ENCODE measurements at places on chromosomes 4 and X. TPM values are rescaled to one million over a fixed set of nuclear protein-coding genes. Genes with fewer than 3 reads are reported as not detected.

DSPP gene
- total RNA-seq = not detected

KLB gene
- 54.5 TPM for total RNA-seq

DNA sequence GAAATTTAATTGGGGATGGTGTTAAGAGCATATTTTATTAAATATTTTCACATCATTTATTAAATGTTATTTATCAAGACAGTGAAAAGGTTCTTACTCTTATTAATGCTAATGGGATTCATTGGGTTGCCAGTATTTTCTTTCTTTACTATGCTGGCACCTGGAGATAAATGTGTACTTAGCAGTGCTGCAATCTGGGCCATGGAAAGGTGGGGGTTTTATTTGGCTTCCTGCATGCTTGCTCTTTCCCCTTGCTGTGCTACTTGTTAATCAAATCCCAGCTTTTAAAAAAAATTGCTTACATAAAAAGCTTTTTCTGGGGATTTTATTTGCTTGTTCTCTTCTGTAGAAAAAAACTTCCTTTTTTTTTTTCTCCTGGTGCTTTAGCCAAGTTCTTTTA lies 48.3 kb downstream of the ZAR1 start:
- peak; percentile 67 for DNase-seq
- H3K4me3 ChIP-seq = no peak overlapping the region
- H3K27ac ChIP-seq = peak overlapping the region; percentile 10
- H3K4me1 ChIP-seq = no peaks in the 10 kb centered on the region
- H3K36me3 ChIP-seq = peaks cover 6% of the 10 kb centered on the region

GRCh38 chr4:13193662-13194061 lies 290.5 kb downstream of the RAB28 start:
- no peaks in the 10 kb centered on the region for H3K27me3 ChIP-seq
- no peaks in the 10 kb centered on the region for H3K36me3 ChIP-seq
- DNase-seq = no peak
- no peaks in the 10 kb centered on the region for H3K4me1 ChIP-seq
- no peak overlapping the region for H3K4me3 ChIP-seq
- no peak overlapping the region for H3K27ac ChIP-seq
